ENCODE measurements at places on chromosomes 7 and 10.

- no peak for DNase-seq
Measured at GRCh38 chr7:100074841-100075240, 6.7 kb downstream of the ZNF3 start.

GRCh38 chr10:26881600-26882331, 21.0 kb upstream of the ABI1 start:
- DNase-seq: no peak

GRCh38 chr10:90274721-90275468, 573.5 kb downstream of the KIF20B start:
- DNase-seq: no peak

DNA sequence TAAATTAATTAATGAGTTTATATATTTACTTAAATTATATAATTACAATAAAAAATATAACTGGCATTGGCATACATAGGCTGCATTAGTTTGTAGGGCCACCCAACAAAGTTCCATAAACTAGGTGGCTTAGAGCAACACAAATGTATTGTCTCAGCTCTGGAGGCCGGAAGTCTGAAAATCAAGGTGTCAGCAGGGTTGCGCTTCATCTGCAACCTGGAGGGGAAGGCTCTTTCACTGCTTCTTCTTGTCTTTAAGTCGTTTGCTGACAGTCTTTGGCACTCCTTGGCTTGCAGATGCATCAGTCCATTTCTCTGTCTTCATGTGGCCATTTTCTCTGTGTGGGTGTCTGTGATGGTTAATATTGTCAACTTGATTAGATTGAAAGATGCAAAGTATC, 6.1 kb upstream of the BLVRA start:
- no peak for DNase-seq

- DNase-seq: no peak
Measured at GRCh38 chr10:113947184-113948041, 93.0 kb downstream of the NHLRC2 start.

- no peak for DNase-seq
Measured at GRCh38 chr7:150569245-150569955, 2.2 kb downstream of the GIMAP4 start.

- DNase-seq: no peak
Measured at GRCh38 chr10:35613597-35614226, 8.6 kb downstream of the GJD4 start.

GRCh38 chr10:20988357-20988983, 91.4 kb upstream of the NEBL start:
- no peak for DNase-seq

- DNase-seq: no peak
Measured at GRCh38 chr10:72846238-72846637, 47.3 kb upstream of the OIT3 start.

GRCh38 chr7:36969376-36969775, 245.1 kb upstream of the AOAH start:
- DNase-seq: no peak

DNA sequence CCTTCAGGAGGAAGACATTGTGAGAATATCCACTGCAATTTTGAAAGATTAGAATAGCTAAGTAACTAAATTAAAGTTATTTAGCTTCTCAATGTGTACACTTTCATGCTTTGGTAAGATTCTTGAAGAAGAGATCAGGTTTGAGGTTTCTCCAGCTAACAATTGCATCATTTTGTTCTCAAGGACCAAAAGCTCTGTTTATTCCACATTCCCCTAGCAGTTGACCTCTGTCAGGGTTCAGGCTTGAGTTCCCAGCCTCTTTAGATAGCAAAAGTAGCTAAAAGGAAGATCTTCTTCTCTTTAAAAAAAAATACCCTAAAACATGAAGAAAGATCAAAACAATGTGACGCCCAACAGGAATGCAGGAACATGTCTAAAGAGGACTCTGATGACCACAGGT, 179.4 kb upstream of the IGFBP3 start:
- DNase-seq: no peak

GRCh38 chr10:101464599-101464998, 110.6 kb downstream of the BTRC start:
- DNase-seq: no peak

- DNase-seq: no peak
Measured at GRCh38 chr7:95155965-95156364, 168.4 kb downstream of the PON1 start.

- DNase-seq: no peak
Measured at GRCh38 chr7:141209454-141209853, 135.6 kb downstream of the TMEM178B start.

DNA sequence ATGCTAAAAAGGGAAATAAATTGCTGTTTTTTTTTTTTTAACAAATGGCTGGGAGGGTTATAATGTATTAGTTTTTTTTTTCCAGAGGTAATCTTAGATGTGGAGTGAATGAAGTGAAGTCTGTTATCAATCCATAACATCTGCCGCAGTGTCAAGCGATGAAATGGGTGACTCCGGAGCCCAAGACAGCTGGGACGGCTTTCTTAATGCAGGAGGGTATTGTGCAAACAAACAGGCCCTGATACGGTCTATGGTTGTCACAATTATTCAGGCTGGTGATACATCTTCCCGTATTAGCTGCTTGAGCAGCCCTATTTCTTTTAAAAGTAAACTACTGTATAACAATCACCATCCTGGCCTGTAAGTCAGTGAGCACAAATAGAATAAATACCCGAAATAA, 1231.2 kb downstream of the GATA3 start:
- no peak for DNase-seq

DNA sequence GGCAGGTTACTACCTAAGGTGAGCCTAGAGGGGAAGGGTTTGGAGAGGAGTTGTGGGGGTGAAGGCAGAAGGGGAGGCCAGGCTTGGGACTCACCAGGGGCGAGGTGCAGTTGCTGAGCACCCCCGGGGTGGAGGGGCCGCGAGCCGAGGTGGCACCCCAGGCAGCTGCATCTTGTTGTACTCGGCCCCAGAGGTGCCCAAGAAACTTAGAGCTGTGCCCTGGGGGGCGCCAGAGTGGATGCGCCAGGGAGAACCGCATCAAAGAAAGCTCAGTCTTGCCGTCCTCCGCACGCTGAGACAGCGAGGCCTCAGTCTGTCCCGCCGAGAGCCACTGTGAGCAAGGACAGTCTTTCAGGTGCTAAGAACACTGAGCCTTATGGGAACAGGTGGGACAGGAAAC, 7.4 kb downstream of the ATG9B start:
- DNase-seq: no peak

DNA sequence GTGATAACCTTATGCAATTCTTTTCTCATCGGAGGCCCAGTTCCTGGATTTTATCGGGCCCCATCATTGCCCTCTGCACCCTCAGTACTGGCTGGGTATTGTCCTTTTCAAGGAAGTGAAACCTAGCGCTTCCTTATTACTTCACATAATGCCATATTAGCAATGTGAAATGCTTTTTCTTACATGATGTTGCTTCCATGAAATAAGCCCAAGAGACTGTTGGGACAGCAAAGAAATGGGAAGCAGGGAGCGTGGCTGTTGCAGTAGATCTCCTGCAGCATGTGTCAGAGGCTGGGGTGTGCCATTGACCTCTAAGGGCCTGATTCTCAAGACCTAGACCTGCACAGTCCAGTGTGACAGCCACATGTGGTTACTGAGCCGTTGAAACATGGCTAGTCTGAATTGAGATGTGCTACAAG, 8.1 kb downstream of the CHN2 start:
- no peak for DNase-seq

DNA sequence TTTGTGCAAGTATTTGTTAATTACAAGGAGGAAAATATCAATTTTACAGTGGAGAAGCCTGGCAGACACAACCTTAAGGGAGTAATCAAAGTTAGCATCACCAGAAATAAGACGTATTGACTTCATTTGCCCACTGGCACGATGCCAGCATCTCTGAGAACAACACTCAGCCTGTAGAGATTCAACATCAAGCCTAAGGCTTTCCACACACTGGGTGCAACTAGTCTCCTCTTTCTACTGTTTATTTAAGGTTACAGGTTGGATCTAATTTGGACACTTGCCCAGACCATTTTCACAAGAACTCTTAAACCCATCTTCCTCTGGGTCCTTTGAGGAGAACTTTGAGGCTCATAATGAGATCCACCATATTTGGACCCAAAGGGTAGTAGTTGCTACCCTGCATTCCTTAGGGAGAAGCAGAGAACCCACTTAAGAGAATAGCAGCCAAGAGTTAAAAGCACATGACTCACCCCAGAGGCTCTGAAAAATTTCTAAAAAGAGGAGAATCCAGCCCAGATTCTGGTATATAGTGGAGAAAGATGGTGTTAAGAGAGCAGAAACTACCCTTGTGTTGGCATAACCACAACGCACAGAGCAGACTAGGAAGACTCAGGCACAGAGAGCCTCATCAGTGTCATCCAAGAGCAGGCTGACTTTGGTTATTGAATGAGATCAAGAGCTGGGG, 97.3 kb downstream of the CCDC71L start:
- DNase-seq: no peak

DNA sequence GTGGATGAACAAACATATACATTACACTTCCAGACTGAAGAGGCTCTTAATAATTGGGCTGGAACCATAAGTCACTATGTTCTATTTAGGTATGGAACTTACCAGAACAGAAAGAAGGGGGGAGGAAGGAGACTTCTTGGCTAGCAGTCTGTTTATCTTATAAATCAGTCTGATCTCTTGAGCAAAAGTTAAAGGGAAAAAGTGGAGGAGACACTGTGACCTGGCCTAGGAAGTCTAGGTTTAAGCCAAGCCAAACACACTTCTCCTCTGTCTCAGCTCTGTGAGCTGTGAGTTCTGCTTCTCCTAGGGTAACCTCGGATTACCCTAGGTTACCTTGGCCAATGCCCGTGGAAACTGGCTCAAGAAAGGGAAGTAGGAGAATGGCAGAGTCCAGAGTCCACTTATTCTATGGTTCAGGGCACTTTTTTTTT, 95.2 kb downstream of the PFKFB3 start:
- DNase-seq: no peak

All from esophagus squamous epithelium (tissue), 5 donors.